ENCODE measurements at places on chromosomes 7 and 10.

DNA sequence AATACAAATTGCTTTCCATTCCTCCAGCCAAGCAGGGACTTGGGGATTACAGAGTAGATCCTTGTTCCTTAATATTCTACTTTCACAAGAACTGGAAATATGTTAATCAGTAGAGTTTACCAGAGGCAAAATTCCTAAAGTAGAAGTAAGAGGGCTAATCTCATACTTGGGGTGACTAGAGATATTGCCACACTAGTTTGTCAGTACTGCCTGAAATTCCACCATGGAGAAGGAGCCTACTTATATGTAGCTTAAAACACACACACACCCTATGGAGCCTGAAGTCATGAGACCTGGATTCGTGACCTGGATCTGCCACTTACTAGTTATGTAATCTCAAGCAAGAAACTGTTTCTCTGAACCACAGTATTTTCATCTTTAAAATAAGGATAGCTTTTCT is 33.9 kb downstream of the STRIP2 start:
- DNase-seq, result no peak

DNA sequence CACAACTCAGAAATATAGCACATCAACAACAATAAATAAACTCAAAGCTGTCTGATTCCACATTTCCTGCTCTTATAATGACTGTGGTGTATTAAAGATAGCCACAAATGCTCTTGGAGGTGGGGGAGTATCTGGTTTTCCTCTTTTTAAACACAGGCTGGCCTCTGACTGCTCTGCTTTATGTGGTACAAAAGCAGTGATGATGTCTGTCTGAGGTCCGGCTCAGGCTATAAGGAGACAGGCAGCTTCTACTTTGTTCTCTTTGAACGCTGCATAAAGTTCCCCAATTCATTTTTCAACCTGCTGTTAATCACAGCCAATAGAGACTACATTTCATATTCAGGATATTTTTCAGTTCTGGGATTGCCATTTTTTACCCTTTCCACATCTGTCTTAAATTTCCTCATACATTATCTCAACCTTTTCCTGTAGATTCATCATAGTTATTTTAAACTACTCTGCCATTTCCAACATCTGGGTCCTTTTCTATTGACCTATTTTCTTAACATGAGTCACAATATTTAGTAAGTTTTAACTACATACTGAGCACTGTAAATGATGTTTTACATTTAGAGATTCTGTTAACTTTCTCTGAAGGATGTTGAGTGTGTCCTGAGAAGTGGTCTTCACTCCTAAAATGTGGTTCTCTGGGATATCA is 64.9 kb downstream of the CRPPA start:
- no peak for DNase-seq

DNA sequence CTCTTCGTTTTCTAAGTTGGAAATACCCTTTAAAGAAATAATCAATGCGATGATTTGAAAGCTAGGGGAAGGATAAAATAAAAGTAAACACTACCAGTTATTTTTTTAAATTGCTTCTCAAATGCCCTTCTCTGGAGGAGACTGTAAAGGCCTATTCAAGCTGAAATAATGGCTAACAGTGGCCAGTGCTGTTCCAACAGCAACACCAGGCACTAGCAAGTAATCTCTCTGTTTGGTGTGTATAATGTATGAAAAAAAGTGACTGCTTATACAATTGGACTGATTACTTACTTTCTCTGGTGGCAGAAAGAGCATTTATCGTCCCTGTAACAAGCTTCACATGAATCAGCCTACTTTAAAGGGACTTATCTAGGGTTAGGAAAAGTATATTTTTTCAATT is 102.7 kb downstream of the CSTF2T start:
- no peak for DNase-seq

DNA sequence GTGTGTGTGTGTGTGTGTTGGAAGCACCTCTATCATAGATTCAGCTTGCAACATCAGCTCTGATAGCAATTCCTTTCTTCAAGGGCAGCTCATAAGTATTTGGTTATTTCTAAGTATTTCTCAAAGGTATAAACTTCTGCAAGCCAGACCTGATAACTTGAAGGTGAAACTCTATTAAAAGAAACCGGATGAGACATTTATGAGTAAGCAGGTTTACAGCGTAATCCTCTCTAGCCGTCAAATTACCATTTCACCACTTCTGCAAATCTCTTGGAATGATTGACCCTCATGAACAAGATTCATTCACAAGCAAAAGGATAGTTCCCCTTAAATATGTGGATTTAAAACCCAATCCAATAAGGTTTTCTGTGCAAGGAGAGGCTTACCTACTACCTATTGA is 23.1 kb downstream of the PDE1C start:
- no peak for DNase-seq

GRCh38 chr10:48603421-48604038 is 1.3 kb downstream of the ARHGAP22 start:
- peak; percentile 94 for DNase-seq

DNA sequence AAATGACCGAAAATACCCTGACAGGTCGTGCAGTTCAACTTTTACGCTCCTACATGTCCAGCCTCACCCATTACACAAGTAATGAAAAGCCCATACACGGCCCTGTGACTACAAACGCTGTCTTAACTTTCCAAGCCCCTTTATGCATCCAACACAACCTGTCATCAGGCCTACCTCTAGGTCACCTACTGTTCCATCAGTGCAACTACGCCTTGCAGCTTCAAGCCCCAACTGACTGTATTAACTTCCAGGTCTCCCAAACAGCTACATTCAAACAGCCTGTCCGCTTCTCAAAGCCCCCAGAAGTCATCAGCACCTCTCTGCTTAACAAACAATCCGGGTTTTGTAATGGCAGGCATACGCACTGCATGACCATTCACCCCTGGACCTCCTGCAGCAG is 19.2 kb downstream of the ZNF107 start:
- DNase-seq, result no peak

- DNase-seq, result no peak
Observed at GRCh38 chr7:110898516-110898915, 192.4 kb upstream of the LRRN3 start.

GRCh38 chr7:99739699-99740572 is 4.9 kb upstream of the CYP3A7 start:
- DNase-seq, result no peak

GRCh38 chr7:79854621-79855020 is 280.0 kb upstream of the GNAI1 start:
- DNase-seq, result no peak

DNA sequence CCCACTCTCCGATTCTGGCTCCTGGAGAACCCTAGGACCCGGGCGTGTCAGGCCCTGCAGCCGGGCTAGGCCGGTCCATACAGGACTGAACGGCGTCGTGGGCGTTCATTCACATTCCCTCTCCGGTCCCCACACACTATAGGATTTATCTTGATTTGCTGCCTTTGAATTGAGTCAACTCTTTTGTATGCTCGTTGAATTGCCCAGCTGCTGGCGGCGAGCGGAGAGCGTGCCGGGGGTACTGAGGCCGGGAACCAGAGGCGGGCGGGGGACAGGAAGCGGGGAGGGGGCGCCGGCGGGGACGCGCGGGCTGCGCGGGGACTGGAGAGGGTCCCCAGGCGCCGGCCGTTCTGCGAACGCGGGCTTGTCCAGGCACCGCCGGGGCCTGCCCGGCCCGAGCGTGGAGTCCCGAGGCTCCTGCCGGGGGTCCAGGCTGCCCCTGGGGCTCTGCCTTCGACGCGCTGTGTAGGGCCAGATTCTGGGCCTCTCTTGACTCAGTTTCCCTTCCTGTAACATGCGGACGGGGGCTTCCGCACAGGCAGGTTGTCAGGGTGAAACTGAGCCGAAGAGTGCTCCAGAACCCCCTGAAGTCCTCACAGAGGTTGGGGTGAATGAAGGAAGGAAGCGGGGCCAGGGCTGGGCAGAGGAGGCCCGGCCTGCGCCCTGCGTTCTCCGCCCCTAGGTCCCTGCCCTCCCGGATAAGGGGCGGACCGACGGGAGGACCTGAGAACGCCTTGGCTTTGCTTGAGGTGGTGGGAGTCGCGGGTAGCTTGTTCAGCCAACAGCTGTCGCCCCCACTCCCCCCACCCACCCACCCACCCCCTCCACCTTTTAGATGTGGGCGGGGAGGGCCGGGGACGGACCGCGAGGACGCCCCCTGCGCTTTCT is 769 bp upstream of the ELFN1 start:
- DNase-seq, result peak; percentile 21

GRCh38 chr7:41738336-41738735 is 35.4 kb upstream of the INHBA start:
- no peak for DNase-seq

- no peak for DNase-seq
Observed at GRCh38 chr7:76057813-76058145, 9.9 kb downstream of the MDH2 start.

- no peak for DNase-seq
Observed at GRCh38 chr7:12788591-12788990, 101.2 kb downstream of the ARL4A start.

GRCh38 chr7:2975821-2976371 is 67.8 kb downstream of the CARD11 start:
- DNase-seq, result no peak

DNA sequence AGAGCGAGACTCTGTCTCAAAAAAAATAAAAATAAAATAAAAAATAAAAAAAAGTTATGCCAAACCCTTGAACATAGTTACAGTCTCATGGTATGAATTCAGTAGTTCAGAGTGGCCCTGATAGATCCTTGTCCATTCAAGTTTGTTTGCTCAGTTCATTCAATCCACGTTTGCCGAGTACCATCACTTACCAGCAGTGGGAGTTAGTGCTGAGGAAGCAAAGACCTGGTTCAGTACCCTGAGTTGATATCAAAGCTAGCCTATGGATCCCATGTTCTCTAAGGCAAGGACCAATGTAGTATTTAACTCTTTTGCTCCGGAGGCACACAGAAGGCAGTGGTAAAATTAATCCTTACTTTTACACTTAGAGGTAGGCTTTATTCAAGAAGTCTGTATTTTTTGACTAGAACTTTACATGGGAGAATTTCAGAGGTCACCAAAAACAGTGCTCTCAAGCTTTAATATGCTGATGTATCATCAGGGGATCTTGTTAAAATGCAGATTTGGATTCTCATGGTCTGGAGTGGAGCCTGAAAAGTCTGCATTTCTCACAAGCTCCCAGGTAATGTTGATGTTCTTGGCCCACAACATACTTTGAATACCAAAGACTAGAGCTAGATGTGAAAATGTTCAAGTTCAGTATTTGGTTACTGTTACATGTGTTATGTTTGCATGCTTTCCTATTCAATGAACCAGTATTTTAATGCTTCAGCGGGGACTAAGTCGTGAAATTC is 38.1 kb upstream of the HBP1 start:
- peak; percentile 4 for DNase-seq

GRCh38 chr10:83492004-83492403 is 647.3 kb upstream of the GHITM start:
- DNase-seq, result no peak

- no peak for DNase-seq
Observed at GRCh38 chr10:119642556-119643111, 8.5 kb upstream of the BAG3 start.

DNA sequence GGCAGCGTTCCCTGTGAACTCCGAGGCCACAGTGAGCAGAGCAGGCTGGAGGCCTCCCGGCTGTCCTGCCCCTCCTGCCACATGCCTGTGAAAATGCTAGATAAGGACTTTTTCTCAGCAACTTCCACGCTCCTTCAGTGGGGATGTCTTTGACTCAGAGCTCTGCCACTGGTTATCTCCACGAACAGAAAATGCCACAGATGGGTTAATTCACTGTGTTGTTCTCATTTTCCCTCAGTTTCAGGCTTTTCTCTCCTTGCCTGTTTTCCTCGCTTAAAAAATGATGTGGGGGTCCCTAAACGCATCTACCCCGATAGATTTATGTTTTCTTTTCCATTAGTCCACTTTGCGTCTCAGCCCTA is 51.3 kb downstream of the IKZF1 start:
- no peak for DNase-seq

- no peak for DNase-seq
Observed at GRCh38 chr7:730501-731439, 3.7 kb upstream of the PRKAR1B start.

- DNase-seq, result no peak
Observed at GRCh38 chr10:4101918-4102654, 317.1 kb upstream of the KLF6 start.

- DNase-seq, result no peak
Observed at GRCh38 chr10:571688-572451, 117.6 kb downstream of the DIP2C start.

DNA sequence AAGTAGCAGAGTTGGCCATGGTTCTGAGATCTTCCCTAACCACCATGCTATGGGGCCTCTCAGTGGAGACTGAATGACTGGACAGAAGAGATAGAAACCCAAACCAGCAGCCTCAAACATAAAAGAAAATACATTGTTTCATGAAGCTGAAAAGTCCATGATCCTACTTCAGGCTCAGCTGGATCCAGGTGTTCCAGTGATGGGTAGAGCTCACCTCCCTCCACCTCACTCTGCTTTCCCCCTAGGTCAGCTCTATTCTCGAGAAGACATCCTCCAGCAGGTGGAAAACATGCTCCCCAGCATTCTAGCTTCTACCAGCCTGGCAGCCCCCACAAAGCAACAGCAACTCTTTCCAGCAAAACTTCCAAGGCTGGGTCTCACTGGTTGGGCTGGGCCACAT is 132.1 kb downstream of the OAT start:
- DNase-seq, result no peak

DNA sequence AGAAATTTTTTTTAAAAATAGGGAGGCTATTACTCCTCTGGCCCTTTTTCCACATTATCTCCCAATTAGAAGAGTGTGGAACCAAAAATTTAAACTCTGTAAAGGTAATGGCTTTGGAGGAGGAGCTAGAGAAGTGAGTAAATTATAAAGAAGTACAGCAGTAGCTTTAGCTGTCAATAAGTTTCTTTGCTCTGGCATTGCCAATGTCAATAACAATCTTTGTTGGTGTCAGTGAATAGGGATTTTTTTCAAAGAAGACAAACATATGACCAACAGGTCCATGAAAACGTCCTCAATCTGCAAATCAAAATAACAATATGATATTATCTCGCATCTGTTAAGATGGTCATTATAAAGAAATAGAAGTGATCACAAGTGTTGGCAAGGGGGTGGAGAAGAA is 227.1 kb upstream of the MBL2 start:
- no peak for DNase-seq

- peak; percentile 93 for DNase-seq
Observed at GRCh38 chr10:21069929-21070700, 173.0 kb upstream of the NEBL start.

- DNase-seq, result no peak
Observed at GRCh38 chr7:14322724-14323123, 333.3 kb upstream of the ETV1 start.

- no peak for DNase-seq
Observed at GRCh38 chr7:149718730-149719049, 54.7 kb downstream of the ZNF467 start.

GRCh38 chr7:40697653-40698052 is 562.8 kb downstream of the SUGCT start:
- DNase-seq, result no peak

Measured in NCI-H146 (cell line).